ENCODE measurements at places on chromosomes 2 and 18. TPM values are rescaled to one million over a fixed set of nuclear protein-coding genes. Genes with fewer than 3 reads are reported as not detected.

GRCh38 chr2:195600778-195601177, 56.2 kb upstream of the SLC39A10 start:
- DNase-seq: no peak

GRCh38 chr2:217142649-217143266, 282.9 kb upstream of the TNP1 start:
- no peak for DNase-seq

DNA sequence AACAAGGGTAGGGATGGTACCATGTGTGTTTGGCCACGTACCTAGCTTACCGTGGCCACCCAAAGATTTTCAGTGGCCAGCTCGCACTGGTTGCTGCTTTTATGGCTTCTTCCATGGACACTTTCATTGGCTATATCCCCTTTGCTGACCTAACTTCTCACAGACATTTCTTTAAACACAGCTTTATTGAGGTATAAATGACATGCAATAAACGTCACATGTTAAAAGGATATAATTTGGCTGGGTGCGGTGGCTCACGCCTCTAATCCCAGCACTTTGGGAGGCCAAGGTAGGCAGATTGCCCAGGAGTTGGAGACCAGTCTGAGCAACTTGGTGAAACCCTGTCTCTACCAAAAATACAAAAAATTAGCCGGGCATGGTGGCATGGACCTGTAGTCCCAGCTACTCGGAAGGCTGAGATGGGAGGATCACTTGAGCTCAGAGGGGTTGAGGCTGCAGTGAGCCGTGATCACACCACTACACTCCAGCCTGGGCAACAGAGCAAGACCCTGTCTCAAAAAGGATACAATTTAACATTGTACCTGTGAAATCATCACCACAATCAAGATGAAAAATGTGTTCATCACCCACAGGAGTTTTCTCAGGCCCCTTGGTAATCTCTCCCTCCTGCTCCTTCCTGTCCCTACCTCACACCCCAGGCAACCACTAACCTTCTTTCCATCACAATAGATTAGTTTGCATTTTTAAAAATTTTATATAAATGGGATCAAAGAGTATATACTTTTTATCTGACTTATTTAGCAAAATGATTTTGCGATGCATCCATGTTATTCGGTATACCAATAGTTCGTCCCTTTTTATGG, 127.8 kb upstream of the PPP1CB start:
- no peak for DNase-seq

The COL4A4 gene
- 30.4 TPM for total RNA-seq

The INSIG2 gene
- 42.7 TPM for total RNA-seq

GRCh38 chr18:59814891-59815290, 84.9 kb upstream of the PMAIP1 start:
- DNase-seq: no peak

- DNase-seq: no peak
These were observed 53.5 kb downstream of the PPIG start for GRCh38 chr2:169637620-169638019.

The COL5A2 gene
- 30.8 TPM for total RNA-seq

The ZNF892 gene
- 7.8 TPM for total RNA-seq

The ZAP70 gene
- total RNA-seq: 12.6 TPM

- DNase-seq: no peak
These were observed 8.5 kb upstream of the STK39 start for GRCh38 chr2:168255866-168256265.

GRCh38 chr18:38115201-38115600, 549.6 kb upstream of the CELF4 start:
- DNase-seq: no peak

DNA sequence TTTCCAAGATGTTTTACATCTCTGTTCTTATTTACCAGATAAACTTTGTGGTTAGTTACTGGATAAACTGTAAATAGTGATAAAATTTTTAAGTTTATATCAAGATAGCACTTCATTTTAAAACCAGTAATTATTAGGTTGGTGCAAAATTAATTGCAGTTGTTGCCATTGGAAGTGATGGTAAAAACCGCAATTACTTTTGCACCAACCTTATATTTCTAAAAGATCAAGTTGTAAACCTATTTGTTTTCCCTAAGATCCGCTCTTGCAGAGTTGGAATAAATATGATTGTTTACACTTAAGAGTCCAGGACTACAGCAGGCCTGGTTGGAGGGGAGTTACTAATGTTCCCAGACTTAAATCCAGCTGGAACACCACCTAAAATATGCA, 479 bp upstream of the AOX1 start:
- no peak for DNase-seq

DNA sequence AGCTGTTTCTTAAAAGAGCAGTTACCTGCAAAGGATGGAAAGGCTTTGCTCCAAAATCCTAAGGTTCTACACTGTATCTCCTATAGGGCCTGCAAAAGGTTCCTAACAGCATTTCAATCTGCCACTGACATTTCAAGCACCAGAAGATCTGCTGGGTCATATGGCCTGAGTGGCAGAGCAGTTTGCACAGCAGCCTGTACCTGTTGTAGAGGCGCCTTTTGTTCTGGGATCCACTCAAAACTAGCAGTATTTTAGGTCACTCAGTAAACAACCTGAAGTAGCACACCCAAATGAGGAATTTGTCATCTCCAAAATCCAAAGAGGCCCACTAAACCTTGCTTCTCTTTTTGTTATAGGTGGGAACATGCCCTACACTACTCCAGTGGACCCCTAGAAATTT, 6.2 kb downstream of the FAM210A start:
- DNase-seq: no peak

DNA sequence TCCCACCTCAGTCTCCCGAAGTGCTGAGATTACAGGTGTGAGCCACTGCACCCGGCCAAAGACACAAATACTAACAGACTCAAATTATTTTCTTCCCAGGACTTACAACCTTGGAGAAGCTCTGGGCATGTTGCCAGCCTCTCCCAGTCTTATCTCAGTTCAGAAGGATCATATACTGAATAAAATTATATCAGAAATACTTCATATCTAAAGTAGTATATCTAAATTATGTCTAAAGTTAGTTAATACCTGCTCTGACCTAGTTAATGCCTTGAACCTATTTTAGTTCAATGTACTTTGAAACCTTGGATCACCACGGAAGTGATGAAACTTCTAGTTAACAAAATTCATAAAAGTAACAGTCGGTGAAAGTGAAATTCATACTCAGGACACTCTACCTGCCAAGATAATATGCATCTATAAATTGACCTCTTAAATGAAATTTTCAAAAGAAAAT, 34.4 kb upstream of the CYBRD1 start:
- peak; percentile 16 for DNase-seq

GRCh38 chr2:195470622-195471021, 186.4 kb upstream of the SLC39A10 start:
- DNase-seq: no peak

DNA sequence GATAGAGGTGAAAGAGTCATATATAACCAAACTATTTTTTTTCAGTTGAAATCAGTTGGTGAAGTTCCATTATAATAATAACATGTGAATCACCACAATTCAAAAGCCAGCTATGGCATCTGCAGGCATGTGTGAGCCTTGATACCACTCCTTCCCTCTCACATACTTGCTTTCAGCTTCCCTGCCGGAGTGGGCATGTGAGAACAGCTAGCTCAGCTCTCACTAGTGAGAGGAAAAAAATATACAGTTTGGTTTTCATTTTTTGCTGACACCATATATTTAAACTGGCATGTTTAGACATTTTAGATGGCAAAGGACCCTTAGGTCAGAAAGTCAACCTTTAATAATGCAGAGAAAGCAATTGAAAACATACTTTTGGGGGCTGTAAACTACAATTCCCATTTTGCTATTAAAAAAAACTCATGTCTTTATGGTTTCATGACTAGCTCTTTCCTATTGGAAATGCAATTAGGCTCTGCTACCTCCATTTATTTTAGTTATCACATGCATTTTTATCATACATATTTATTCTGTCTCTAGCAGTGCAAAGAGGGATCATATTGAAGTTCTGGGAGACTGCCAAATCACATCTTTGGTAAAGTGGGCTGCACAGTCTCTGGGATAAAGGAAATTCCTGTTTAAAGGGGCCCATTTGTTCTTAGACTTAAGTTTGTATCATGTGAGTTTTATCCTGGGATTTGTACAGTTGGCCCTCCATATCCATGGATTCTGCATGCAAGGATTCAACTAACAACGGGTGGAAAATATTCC, 33.2 kb upstream of the SLC40A1 start:
- DNase-seq: no peak

The GPBAR1 gene
- 49.3 TPM for total RNA-seq

GRCh38 chr2:8248623-8248957, 433.3 kb upstream of the ID2 start:
- no peak for DNase-seq

The VWC2L gene
- not detected for total RNA-seq

- peak; percentile 12 for DNase-seq
These were observed 290.7 kb upstream of the SLC14A2 start for GRCh38 chr18:45324495-45325113.

The SERPINB13 gene
- not detected for total RNA-seq

The NTSR2 gene
- total RNA-seq: not detected

GRCh38 chr2:195632856-195633572, 24.0 kb upstream of the SLC39A10 start:
- DNase-seq: no peak

- no peak for DNase-seq
These were observed 13.2 kb upstream of the SS18 start for GRCh38 chr18:26103579-26103978.

The GYPC gene
- 51.1 TPM for total RNA-seq

DNA sequence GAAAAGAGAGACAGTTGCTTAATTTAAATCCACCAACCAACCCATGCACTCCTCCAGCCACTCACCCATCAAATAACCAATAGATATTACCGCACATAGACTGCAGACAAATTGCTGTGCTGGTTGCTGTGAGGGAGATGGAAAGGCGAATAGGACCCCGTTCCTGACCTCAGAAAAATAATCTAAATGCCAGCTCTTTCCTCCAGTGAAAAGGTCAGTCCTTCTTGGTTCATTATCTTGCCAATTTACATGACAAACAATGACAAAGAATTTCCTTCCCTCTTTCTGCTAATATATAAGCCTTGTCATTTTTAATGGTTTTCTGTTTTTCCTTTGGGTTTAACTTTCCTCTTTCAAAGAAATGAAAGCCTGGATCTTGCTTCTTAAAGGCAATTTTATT, 61.6 kb downstream of the MEP1B start:
- DNase-seq: no peak

DNA sequence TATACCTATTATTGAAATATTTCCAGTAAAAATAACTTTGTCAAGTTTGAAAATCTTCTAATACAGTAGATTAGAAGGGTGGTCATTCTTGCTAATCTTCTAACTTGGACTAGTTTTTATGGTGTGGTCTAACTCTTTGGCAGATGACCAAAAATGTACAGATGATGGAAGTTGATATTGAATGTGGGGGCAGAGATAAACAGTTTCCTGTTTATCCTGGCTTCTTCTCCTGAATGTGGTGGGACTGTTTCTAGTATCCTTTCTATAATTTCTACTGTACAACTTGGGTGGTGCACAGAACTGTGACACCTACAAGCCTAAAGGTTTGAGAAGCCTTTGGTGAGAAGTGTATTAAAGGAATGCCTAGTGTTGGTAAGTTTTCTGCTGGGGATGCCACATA, 178.7 kb downstream of the PDE11A start:
- no peak for DNase-seq

DNA sequence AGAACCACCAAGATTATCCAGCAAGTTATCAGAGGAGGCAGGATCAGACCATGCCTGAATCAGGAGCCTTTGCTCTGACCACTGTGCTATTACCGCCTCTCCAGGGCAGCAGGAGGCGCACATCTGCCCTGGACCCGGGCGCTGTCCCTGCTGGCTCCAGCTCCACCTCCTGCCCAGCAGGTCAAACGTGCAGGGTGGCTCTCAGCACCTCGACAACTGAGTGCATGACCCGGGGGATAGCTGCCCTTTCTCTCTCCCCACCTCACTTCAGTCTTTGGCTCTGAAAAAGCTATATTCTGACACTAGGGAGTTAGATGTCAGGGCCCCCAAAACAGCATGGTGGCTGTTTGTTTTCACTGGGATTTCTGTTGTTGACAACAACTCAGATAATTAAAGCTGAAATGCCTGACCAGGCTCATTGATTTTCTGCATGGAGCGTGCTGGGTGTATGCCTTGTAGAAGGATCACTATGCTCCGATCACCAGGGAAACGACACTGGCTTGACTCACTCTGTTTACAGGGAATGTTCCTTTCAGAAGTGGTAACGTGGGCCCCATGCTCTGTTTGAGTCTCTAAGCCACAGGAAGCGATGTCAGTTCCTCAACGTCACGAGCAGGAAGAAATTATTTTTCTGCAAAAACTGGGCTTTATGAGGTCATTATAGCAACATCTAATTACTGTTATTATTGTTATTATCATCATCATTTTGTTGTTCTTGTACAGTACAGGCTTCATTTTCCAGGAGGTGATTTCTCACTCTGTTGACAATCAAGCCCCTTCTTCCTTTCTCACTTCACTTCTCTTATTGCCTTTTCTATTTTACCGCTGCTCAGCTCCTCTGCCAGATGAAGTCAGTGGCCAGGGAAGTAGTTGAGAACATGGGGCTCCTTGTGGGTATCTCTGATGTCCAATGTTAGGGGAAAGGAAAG, 125.6 kb downstream of the PLB1 start:
- DNase-seq: peak; percentile 95

- DNase-seq: no peak
These were observed 3.7 kb downstream of the ODC1 start for GRCh38 chr2:10444463-10444862.

- DNase-seq: no peak
These were observed 106.7 kb downstream of the MEIS1 start for GRCh38 chr2:66541646-66542045.

- DNase-seq: no peak
These were observed 126.9 kb upstream of the DLGAP1 start for GRCh38 chr18:4581966-4582365.

DNA sequence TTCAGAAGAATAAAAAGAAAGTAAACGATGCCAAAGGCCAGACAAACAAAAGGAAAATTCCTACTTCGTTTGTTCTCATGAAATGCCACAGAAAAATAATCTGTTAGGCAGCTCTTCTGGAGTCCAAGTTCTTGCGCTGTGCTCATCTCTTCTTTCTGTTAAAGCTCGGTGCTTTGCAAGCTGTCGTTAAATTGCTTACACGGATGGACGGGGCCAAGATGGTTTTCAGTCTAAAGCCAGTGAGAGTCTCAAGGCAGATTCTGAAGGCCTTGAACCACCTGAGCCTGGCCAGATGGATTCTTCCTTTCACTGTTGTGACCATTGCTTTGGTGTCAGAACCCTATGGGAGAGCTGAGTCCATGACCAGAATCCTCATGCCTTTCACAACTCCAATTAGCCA, 97.6 kb upstream of the RMDN2 start:
- no peak for DNase-seq

The PDE1A gene
- 27.8 TPM for total RNA-seq

DNA sequence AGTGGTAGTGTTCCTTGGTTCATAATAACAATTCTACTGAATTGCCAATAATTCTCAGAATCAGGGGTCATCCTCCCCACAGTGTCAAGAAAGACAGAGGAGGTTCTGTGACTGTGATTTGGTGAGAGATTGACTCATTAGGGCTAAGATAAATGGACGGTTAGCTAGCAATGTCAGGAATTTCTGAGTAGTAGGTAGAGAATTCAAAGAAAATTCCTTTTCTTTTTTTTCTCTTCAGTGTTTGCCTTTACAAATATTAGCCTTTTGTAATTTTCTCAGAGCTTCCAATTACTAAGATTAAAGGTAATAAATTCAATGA, 16.8 kb upstream of the CRIM1 start:
- no peak for DNase-seq
